Activated CD4-positive, alpha-beta T cell treated with anti-CD3 and anti-CD28 coated beads, Interleukin-2, amount 50 U/mL, for 1 hour (primary cell): ENCODE measurements at places on chromosomes 7 and 10.

GRCh38 chr7:106369816-106370215 lies 85.0 kb upstream of the NAMPT start:
- no peak for DNase-seq

GRCh38 chr7:68183176-68183575 lies 1186.5 kb downstream of the TYW1 start:
- DNase-seq, result no peak

- no peak for DNase-seq
Observed at GRCh38 chr7:26910221-26910620, 45.8 kb upstream of the SKAP2 start.

- no peak for DNase-seq
Observed at GRCh38 chr7:38658921-38659320, 27.7 kb upstream of the AMPH start.

DNA sequence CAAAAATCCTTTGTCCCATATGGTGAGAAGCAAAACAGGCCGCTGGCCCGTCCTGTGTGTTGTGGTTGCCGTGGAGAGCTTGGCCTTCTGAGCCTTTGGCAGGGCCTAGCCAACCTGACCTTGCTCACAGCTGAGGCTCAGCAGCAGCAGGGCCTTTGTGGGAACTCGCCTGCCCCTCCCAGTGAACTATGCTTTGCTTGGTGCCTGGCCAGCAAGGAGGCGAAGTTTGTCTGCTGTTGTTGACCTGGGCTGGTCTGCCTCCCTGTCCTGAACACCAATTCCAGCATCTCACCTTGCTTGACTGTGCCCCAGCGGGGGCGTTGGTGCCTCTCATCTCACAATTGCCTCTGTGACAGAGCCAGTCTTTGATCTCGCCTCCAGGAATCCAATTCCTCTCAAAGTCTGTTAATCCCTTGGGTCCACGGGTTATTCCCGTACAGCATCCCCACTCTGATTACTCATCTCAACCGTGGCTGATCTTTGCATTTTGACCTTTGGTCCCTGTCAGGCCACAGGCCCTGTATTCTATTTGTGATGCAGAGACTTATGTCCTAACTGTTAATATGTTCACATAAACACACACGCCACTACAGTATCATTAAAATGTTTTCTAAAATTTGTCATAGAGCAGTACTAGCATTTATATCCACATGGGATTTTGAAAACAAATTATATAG lies 22.6 kb downstream of the EPDR1 start:
- no peak for DNase-seq

DNA sequence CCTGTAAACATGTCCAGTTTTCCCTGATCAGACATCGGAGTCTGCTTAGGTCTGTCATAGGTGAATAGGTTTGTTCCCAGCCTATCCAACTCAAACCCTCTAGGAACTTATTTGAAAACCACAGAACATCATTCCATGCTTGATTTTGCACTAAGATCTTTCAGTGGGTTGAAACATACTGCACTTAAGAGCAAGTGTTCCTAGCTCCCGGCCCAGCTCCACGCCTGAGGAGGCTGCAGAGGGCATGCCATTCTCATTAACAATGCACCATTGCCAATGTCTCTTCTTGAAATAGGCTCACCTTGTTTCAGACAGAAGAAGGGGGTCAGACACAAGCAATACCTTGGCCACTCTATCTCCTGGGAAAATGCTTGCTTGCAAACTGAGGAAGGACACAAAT lies 78.0 kb upstream of the EGR2 start:
- DNase-seq, result no peak

- no peak for DNase-seq
Observed at GRCh38 chr7:122188785-122189184, 44.7 kb upstream of the AASS start.

- DNase-seq, result no peak
Observed at GRCh38 chr10:77165445-77166208, 472.0 kb downstream of the KCNMA1 start.

- DNase-seq, result no peak
Observed at GRCh38 chr7:90655566-90655965, 59.4 kb downstream of the CDK14 start.

- no peak for DNase-seq
Observed at GRCh38 chr10:90394311-90394710, 463.5 kb downstream of the HTR7 start.

DNA sequence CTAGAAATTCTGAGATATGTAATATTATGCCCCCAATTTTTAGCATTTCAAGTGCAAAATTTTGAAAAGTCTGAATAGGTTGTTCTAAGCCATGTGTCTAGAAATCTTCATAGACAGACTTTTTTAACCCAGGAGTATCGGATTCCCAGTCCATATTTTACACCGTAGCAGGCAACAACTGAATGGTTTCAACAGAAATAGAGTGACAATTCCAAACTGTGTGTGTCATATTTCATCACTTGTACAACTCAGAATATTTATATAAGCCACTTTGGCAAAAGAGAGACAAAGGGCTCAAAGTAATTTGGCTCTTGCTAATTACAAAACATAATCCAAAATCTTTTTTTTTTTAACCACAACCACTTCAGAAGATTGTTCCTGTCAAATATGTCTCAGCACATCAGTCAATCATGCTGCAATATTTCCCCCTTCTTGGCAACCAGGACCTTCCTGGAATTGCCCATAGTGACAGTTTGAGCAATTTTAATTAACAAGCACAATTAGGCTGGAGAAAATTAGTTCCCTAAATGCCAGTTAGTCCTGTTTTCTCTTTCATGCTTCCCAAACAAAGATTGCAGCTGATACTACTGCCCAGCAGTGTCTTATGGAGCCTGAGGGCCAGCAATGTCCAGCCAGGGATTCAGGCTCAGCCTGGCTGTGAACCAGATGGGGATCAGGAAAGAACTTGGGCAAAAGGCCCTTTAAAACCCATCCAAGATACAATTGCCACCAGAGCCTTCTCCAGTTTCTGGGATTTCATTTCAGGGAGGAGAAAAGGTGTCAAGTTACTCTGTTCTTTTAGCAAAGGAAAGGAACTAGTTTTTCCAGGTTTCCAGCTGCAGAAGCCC lies 533.3 kb upstream of the GHITM start:
- DNase-seq, result no peak

GRCh38 chr10:75168275-75168674 lies 42.3 kb upstream of the VDAC2 start:
- DNase-seq, result no peak

GRCh38 chr10:88159127-88159829 lies 295.9 kb downstream of the PTEN start:
- no peak for DNase-seq

- peak; percentile 16 for DNase-seq
Observed at GRCh38 chr7:2757904-2758672, 70.1 kb downstream of the AMZ1 start.

GRCh38 chr7:2306688-2307087 lies 7.6 kb downstream of the SNX8 start:
- no peak for DNase-seq

GRCh38 chr7:1869452-1870130 lies 199.5 kb downstream of the ELFN1 start:
- DNase-seq, result no peak

DNA sequence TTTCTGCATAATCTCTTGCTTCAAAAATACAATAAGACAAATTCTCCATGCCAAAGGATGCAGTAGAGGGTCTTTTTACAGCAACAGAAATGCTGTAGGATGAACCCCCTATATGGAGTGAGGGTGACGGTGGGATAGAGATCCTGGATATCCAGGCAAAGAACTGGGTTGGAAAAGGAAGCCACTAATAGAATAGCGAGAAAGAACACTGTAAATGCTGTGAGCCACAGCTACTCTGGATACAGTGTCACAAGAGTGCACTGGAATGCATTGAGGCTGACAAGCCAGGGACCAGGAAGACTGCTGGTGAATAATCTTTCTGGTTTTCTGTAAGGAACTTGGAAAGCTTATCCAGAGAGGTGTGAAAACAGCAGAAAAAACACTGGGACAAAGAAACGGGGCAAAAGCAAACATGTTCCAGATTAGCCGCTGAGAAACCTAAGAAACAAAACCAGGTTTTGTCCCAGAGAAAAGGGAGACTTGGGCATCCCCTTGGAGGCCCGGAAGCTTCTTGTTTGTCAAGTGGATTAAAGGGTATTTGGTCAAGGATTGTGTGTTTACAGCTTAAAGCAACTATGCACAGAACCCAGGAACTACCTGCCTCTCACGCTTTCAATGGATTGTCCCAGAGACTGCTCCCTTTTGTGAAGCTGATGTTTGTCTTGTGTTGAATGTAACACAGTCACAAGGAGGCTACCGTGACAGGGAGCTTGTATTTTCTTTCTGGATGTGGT lies 6.2 kb upstream of the MSMB start:
- no peak for DNase-seq

DNA sequence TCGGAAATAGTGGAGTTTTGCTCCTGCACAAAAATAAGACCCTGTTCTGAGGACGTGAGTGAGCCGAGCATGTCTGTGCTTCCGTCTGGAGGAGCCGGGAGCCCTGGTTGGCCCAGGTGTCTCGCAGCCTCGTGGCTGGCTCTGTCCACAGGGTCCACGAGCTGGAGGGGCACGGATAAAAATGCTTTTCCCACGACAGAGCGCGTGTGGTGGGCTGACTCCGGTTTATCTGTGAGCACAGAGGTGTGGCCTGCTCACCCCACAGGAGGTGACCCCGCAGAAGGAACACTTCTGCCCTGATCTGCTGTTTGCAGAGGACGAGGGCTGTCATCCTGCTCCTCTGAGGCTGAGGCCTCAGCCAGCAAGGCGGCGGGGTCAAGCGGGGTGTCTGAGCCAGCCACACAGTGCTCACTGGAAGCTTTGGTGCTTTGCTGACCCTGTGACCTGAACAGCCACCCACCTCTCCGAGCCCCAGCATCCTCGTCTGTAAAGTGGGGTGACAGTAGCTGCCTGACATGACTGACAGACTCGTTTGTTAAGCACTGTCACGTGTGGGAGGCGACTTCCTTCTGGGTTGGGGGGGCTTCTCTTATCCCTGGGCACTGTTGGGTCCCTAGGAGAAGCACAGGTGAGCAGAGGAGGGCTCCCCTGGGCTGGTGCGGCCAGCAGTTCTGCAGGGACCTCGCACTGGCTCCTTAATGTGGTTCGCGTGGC lies 162.5 kb downstream of the DNAJB6 start:
- no peak for DNase-seq

- DNase-seq, result no peak
Observed at GRCh38 chr10:15321431-15322341, 49.4 kb downstream of the FAM171A1 start.

DNA sequence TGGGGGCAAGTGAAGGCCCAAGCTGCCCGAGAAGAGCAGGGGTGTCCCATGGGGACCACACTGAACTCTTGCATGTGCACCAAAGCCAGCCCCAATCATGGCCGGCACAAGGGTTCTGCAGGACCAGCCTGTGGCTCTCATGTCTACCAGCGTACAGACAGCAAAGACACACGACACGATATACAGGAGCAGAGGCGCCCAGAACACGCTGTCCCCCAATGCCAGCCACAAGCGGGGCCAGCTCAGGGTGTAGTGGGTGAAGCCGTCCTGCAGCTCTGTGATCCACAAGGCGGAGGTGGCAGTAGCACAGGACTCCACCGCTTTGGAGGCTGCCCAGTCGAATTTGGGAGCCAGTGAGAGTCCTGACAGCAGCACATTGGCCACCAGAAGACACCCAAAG lies 108.9 kb upstream of the PDSS1 start:
- DNase-seq, result no peak

- DNase-seq, result no peak
Observed at GRCh38 chr10:59148701-59149100, 27.7 kb upstream of the PHYHIPL start.

DNA sequence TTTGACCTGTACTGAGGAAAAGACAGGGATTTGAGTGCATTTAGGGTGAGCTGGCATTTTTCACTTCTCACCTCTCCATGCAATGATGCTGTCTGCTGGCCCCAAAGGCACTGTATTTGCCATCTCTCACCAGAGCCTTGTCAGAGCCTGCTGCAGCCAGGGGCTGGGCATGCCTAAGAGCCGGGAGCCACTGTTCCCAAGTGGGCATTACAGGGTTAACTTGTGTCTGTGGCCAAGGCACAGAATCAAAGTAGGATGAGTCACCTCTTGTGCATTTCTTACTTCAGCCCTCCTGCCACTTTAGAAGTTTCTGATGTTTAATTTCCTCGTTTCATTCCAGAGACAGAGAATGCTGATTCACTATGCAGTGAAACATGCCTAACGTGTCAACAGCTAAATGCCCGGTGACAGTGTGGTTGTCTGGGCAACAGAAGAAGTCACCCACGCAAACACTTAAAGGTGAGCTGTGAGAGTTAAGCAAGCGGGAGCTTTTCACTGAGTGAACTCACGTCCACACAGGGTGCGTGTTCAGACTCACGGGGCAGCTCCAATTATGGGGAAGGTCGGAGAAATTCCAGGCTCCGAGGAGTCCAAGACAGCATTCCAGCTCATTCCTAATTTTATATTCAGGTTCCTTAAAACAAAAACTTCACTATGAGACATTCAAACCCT lies 57.1 kb upstream of the IGFBP3 start:
- DNase-seq, result no peak

- no peak for DNase-seq
Observed at GRCh38 chr10:14967897-14968296, 8.7 kb downstream of the MEIG1 start.

DNA sequence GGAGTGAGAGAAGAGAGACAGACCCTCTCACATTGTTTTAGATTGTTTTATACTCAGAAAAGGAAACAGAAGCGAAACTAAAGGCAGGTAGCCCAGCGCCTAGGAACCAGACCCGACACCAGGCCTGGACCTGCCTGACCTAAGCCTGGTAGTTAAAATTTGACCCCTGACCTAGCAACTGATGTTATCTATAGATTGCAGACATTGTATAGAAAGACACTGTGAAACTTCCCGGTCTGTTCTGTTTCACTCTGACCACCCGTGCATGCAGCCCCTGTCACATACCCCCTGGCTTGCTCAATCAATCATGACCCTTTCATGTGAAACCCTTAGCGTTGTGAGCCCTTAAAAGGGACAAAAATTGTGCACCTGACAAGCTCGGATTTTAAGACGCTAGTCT lies 31.6 kb downstream of the VIPR2 start:
- no peak for DNase-seq

- no peak for DNase-seq
Observed at GRCh38 chr10:129844216-129844766, 119.8 kb downstream of the EBF3 start.

DNA sequence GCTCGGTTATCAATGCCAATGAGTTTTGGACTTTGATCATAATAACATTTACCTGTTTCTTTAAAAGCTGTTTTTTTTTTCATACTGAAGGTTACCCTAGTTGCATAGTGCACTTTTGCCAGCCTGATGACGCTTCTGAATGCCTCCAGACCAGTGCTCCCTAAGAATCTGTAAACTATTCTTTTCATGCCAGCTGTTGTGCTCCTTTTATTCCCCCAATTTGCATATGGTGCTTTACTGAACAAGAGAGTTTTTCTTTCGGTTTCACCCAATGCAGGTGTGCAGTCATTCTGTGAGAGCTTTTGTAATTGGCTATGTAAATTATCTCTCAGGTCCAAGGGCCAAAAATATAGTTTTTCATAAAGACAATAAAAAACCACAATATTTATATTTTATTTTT lies 48.1 kb upstream of the GLCCI1 start:
- no peak for DNase-seq
